Ovary (tissue), 10 donors: ENCODE measurements at places on chromosomes 7 and 10.

GRCh38 chr7:107754642-107755041 is 10.7 kb downstream of the CBLL1 start:
- no peak for DNase-seq

DNA sequence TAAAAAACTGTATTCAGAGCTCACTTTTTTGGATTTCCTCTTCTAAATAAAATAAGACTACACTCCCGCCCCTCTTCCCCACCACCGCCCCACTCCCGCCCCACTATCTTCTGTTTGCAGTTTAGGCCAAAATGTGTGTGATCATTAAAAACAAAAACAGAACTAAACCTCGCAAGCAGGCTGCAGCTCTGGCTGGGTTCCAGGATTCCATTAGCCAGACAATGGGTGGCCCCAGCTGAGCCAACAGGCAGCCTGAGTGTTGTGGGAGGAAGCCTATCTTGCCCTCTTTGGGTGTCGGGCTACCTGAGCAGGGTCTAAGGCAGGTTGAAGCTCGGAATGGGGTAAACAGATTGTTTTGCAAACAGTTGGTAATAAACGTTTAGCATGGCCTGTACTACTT is 41.7 kb downstream of the ARL4A start:
- peak; percentile 70 for DNase-seq

- DNase-seq = peak; percentile 9
These were observed 39.6 kb downstream of the GPRIN2 start for GRCh38 chr10:46516660-46517416.

DNA sequence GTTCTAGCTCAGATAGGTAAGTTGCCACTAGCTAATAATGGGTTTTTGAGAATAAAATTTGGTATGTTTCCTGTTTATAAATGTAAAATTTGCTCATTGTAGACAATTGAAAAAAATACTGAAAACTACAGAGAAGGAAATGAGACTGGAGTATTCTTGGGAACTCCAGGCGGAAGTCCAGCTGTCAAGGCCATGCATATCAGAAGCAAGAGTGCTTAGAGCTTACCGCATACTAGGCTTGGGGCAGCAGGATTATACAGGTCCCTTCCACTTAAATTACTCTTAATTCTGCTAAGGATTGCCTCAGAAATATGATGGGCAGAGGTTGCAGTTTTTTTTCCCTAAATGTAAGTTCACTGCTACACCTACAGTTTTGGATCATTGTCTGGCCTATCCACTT is 26.6 kb downstream of the UMAD1 start:
- no peak for DNase-seq

GRCh38 chr10:103692952-103693811 is 162.2 kb downstream of the SH3PXD2A start:
- DNase-seq = peak; percentile 63

DNA sequence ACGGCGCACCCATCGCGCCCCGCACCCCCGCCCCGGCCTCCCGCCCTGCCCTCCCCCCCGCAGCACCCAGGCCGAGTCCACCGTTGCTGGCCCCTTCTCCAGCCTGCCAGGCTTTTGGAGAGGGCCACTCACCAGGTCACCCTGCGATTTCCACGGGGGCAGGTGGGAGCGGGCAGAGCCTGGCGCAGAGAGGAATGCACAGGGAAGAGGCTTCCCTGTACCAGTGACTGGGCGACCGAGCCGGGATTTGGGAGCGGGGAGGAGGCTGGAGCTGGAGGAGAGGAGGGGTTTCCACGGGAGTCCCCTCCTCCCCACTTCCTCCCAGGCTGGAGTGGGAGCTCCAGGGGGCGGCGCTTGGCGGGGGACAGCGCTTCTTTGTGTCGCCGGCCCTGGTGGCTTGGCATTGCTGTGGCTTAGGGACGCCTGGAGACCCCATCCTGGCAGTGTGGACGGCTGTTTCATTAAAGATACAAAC is 19.3 kb downstream of the TCAF1 start:
- peak; percentile 67 for DNase-seq

- no peak for DNase-seq
These were observed 17.4 kb downstream of the BNIP3 start for GRCh38 chr10:131964298-131964697.

DNA sequence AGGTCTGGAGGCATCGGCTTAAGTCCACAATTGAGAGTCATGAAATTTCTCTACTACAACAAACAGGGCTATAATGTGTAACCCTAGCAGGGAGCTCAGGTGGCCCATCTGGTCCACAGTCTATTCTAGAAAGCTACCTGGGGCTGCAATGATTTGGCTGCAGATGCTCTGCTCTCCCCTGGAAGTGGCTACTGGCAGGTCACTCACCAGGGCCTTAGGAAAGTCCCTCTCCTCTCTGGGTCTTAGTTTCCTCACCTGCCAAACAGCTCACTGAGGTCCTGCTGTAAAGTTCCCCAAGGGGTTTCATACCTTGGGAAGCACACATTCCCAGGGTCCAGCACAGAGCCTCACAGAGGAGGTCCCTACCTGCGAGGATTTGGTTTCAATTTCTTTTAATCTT is 2.5 kb downstream of the IGFBP3 start:
- DNase-seq = no peak

- DNase-seq = no peak
These were observed 438.6 kb downstream of the TNS3 start for GRCh38 chr7:47143339-47143738.

- DNase-seq = no peak
These were observed 3.3 kb downstream of the AVPI1 start for GRCh38 chr10:97683556-97684367.

DNA sequence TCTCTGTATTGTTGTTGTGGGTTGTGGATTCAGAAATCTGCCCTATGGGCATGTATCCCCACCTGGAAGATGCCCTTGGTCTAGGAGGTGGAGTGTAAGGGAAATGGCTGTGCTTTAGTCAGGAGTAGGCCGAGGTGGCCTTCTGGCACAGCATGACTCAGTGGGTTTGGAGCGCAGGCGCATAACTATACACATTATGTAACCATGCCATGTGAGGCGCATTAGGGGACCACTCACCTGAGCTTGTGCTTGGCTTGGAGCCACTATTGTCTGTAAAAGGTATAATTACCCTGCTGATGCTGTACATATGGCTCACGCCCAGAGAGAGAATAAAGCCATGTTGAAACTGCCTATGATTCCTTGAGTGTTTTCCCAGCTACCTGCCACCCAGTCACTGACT is 20.6 kb upstream of the ADAMTS14 start:
- no peak for DNase-seq
